ENCODE measurements at places on chromosomes 4 and X.

- no peak overlapping the region for H3K27ac ChIP-seq
- H3K4me3 ChIP-seq = no peak overlapping the region
- H3K27me3 ChIP-seq = no peaks in the 10 kb centered on the region
These were observed 768.3 kb downstream of the RAPGEF2 start for GRCh38 chr4:159871141-159871540.

- no peak for DNase-seq
- H3K27me3 ChIP-seq = no peaks in the 10 kb centered on the region
- no peaks in the 10 kb centered on the region for H3K36me3 ChIP-seq
These were observed 958.2 kb downstream of the PCDH7 start for GRCh38 chr4:31678356-31678755.

DNA sequence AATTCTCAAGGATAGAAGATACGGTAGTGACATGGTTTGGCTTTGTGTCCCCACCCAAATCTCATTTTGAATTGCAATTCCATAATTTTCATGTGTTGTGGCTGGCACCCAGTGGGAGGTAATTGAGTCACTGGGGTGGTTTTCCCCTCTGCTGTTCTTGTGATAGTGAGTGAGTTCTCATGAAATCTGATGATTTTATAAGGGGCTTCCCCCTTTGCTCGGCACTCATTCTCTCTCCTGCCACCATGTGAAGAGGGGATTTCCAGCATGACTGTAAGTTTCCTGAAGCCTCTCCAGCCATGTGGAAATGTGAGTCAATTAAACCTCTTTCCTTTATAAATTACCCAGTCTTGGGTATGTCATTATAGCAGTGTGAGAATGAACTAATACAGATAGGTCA is 8.5 kb upstream of the SPANXN4 start:
- H3K27ac ChIP-seq = no peak overlapping the region
- H3K4me1 ChIP-seq = no peaks in the 10 kb centered on the region
- no peaks in the 10 kb centered on the region for H3K27me3 ChIP-seq
- no peak overlapping the region for H3K4me3 ChIP-seq
- no peaks in the 10 kb centered on the region for H3K36me3 ChIP-seq

DNA sequence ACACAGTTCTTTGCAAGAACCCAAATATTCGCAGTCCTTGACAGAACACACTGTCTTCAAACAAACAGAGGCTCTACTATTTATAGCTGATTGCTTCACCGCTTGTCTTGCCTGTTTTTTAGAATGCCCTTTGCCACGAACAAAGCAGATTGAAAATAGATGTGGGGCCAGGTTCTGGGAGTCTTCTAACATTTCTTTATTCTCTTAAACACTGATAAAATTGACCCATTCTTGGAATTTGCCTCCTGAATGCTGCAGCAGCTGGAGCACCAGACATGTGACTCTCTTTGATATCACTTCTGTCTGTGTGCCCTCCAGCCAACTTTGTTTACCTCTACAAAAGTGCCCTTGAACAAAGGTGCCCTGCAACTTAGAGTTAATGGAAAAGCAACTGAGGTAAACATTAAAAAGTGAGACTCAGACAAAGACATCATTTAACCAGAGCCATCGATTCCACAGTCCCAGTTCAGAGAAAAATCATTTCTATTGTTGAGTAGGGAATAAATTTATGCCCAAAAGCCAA is 64.2 kb upstream of the SPP1 start:
- DNase-seq = no peak
- no peaks in the 10 kb centered on the region for H3K4me1 ChIP-seq
- no peaks in the 10 kb centered on the region for H3K36me3 ChIP-seq
- no peak overlapping the region for H3K27ac ChIP-seq

DNA sequence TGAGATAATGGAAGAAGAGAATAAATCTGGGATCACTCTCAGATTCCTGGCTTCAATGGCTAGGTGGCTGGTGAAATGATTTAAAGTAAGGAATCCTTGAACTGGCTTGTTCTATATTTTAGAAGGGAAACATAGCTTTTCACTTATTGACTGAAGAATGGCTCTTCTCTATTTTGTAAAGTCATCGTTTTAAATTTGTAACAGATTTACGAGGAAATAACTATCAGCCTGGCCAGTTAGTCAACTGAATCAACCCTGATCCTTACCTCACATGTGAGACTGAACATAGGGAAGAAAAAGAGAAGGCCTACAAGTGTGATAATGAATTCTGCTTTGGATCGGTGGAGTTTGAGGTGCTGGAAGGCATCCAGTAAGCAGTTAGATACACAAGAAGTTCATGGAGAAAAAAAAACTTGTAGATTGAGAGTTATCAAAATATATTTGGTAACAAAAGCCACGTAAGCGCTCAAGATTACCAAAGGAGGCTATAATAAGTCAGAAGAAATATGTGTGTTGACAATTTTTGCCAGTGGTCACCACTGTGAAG is 12.0 kb downstream of the AREG start:
- H3K27ac ChIP-seq = no peak overlapping the region
- DNase-seq = no peak
- no peaks in the 10 kb centered on the region for H3K36me3 ChIP-seq
- peaks cover 4% of the 10 kb centered on the region for H3K27me3 ChIP-seq
- H3K4me3 ChIP-seq = no peak overlapping the region

GRCh38 chr4:96260064-96260682 is 420.3 kb downstream of the PDHA2 start:
- no peaks in the 10 kb centered on the region for H3K27me3 ChIP-seq
- no peak overlapping the region for H3K27ac ChIP-seq
- no peaks in the 10 kb centered on the region for H3K36me3 ChIP-seq
- no peak for DNase-seq

DNA sequence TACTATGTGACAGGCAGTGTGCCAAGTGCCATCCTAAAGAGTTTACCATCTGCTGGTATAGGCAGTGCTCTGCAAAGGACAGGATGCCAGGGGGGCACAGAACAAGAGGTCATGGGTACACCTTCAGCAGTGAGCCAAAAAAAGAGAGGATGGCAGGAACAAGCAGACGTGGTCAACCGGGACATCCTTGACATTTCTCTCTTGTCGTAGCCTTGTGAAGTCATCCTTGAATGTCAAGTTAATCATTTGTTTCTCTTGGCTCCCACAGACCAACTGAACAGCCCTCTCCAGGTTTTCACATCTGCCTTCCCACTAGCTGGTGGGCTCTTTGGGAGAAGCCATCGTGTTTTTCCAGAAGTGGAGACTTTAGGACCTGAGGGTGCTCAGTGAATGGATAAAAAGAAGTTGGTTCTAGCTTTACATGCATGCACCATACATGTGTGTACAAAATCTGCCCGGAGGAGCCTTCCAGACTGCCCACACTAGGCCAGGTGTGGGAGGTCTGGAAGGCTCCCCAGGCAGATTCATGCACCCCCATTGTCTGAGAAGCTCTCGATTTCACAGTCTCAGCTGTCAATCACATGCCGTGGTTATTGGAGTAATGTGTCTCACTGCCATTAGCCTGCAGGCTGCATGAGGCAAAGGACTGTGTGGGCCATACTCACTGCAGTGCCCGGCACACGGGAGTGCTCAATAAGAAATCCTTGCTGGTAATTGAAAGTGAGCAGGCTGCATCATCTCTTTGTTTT is 16.4 kb downstream of the PNMA6F start:
- no peak for DNase-seq
- H3K27me3 ChIP-seq = peaks cover 22% of the 10 kb centered on the region

GRCh38 chrX:72176981-72177380 is 4.6 kb upstream of the PIN4 start:
- H3K27ac ChIP-seq = no peak overlapping the region
- no peak overlapping the region for H3K4me3 ChIP-seq
- peaks cover 9% of the 10 kb centered on the region for H3K4me1 ChIP-seq
- H3K27me3 ChIP-seq = no peaks in the 10 kb centered on the region
- no peaks in the 10 kb centered on the region for H3K36me3 ChIP-seq
- DNase-seq = no peak

DNA sequence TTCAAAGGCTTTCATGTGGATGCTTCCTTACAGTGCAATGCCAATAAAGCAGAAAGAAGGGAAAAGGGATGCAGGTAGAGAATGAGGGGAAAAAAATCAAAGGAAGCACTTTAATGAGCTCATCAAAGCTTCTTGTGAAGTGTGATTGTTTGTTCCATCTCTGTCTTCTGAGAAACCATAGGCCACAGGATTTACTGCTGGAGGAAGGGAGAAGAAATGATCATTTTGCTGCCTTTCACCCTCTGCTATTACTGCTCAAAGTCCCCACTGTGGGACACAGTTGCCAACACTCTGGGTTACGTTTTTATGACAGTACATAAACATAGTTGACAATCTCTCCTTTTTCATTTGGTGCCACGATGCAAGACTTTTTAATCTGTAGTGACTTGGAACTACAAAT is 558.0 kb upstream of the TECRL start:
- H3K36me3 ChIP-seq = no peaks in the 10 kb centered on the region
- no peaks in the 10 kb centered on the region for H3K27me3 ChIP-seq
- no peak overlapping the region for H3K27ac ChIP-seq
- H3K4me1 ChIP-seq = no peaks in the 10 kb centered on the region

DNA sequence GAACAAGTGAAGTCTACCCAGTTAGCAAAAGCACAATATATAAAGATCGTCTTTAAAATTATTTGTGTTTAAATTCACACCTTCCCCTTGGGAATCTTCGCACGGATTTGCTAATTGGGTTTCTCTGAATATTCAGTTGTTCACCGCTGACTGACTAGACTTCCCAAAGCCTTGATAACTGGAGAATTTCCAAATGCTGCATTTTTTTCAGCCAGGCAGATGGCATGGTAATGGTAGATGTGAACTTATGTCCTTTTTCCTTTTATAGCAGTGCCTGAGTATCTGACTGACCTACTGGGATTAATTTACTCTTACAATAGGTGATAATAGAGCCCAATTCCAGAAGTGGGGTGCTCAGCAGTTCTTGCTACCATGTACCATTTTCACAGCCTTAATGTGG is 548.1 kb downstream of the PACRGL start:
- H3K27ac ChIP-seq = no peak overlapping the region
- no peaks in the 10 kb centered on the region for H3K36me3 ChIP-seq
- H3K4me3 ChIP-seq = no peak overlapping the region

- peaks cover 26% of the 10 kb centered on the region for H3K27me3 ChIP-seq
- H3K4me1 ChIP-seq = no peaks in the 10 kb centered on the region
- no peak overlapping the region for H3K4me3 ChIP-seq
- H3K27ac ChIP-seq = no peak overlapping the region
These were observed 58.6 kb upstream of the ETNPPL start for GRCh38 chr4:108821351-108821930.

DNA sequence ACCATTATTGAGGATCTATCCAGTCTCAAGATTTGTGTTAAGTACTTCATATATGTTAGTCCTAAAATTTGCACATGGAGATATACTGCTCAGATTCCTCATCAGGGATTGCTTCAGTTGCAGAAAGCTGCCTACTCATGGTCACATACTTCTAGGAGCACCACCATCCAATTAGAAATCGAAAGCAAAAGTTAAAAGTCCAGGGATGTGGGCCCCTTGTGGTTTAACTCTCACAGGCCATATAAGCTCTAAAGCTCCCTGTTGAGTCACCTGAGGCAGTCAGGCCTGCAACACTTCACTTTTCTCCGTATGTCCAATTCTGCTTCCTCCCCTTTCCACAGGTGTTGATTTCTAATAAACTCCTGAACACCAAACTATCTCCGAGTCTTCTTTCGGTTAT is 84.2 kb downstream of the CNOT6L start:
- peaks cover 70% of the 10 kb centered on the region for H3K4me1 ChIP-seq
- peak overlapping the region; percentile 84 for H3K27ac ChIP-seq
- H3K27me3 ChIP-seq = no peaks in the 10 kb centered on the region
- H3K36me3 ChIP-seq = peaks cover 76% of the 10 kb centered on the region
